Regular cardiac myocyte (primary cell): ENCODE measurements at places on chromosomes 7 and 10. TPM values are rescaled to one million over a fixed set of nuclear protein-coding genes. Genes with fewer than 3 reads are reported as not detected.

Gene ZC3HAV1L
- 12.7 and 13.5 TPM in 2 replicates for total RNA-seq

Gene PVRIG
- total RNA-seq = 0.19 TPM in 1 of 2 replicates, not detected in the other

Gene CDHR3
- 2.5 and 2.8 TPM in 2 replicates for total RNA-seq

Gene ENTPD1
- total RNA-seq = 0.58 and 4.2 TPM in 2 replicates

Gene SCART1
- 0.77 and 1.1 TPM in 2 replicates for total RNA-seq

Gene GRM3
- not detected in 2 replicates for total RNA-seq
